Activated T-helper 17 cell treated with anti-CD3 and anti-CD28 coated beads, Interleukin-2, amount 50 U/mL, for 72 hours (primary cell): ENCODE measurements at places on chromosomes 7 and 10.

DNA sequence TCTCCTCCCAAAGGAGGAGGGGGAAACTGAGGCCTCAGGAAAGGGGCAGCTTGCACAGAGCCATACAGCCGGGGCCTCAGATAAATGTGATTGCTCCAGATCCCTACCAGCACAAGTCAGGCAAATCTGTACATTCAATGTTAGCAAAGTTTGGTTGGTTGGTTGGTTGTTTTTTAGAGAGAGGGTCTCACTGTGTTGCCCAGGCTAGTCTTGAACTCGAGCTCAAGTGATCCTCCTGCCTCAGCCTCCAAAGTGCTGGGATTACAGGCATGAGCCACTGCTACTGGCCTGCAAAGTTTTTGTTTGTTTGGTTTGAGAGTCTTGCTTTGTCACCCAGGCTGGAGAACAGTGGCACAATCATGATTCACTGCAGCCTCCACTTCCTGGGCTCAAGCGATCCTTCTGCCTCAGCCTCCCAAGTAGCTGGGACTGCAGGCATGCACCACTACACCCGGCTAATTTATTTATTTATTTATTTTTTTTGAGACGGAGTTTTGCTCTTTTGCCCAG, 30.0 kb upstream of the TNRC18 start:
- no peak for ATAC-seq

- no peak for ATAC-seq
Observed at GRCh38 chr7:30994206-30995100, 30.7 kb downstream of the GHRHR start.

DNA sequence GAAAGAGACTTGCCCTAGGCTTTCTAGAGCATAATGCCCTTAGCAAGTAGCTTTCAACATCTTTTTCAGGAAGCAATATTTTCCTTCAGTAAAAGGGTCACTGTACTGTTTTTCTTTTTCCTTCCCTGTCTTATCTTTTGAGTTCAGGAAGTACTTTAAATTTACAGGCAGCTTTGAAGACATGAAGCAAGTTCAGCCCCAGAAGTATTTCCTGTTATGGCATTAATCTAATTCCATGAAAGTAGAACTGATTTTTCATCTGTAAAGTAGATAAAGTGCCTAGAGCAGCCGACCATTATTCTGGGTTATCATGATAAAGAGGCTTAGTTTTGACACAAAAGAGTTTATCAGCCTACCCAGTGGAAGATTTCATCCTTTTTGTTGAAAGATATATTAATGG, 288.2 kb downstream of the ADK start:
- ATAC-seq: no peak

GRCh38 chr10:114565066-114565465, 93.0 kb downstream of the ABLIM1 start:
- no peak for ATAC-seq

GRCh38 chr7:104552102-104552501, 223.7 kb downstream of the LHFPL3 start:
- no peak for ATAC-seq

DNA sequence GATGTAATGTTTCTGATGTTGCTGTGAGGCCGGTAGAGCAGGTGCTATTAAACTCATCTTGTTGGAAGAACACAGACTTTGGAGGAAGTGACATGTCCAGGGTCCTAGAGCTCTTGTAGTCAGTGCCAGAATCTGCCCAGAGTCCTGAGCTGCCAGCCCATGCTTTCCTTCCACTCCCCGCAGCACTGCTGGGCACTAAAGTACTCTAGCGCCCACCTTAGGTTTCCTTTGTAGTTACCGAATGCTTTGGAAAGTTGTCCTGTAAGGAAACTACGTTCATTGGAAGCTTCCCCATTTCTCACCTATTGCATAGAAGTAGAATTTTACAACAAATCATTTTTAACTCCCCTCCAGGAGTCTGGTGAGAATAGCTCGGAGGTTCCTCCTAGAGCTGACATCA, 11.0 kb downstream of the ZNF862 start:
- ATAC-seq: no peak

- no peak for ATAC-seq
Observed at GRCh38 chr10:94143261-94143660, 149.5 kb downstream of the PLCE1 start.

GRCh38 chr7:71171476-71171875, 39.5 kb downstream of the GALNT17 start:
- no peak for ATAC-seq

- ATAC-seq: no peak
Observed at GRCh38 chr10:82190432-82191260, 315.7 kb downstream of the NRG3 start.

DNA sequence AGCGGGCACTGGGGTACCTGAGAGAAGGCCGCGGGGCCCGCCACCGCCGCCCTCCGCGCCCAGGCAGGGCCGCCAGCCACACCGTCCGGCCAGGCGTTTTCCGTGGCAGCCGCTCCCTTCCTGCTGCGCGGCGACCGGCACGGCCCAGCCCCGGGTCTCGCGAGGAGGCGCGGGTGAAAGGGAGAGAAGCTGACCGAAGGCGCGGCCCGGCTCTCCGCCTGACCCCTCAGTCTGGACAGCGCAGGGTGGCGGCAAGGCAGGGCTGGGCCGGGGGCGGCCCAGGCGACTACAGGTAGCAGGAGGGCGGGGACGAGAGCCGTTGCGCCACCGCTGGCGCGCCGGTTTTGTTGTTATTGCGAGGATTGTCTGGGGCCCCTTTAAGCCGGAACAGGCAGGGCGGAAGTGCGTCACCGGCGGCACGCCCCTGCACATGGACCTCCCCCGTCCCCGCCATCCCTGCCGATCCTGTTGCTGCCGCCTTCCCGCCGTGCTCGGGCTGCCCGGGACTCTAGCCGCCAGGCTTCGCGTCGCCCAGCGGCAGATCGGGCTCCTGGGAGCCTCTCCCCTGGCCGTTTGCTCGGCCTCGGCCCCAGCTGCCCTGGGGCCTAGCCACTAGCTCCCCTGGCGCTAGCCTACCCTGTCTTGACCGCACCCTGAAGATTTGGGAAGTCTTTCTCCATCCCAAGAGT, at the start of gene HERPUD2:
Gene HERPUD2 (minus strand): TSS at position 352 of the 689 bp plus-strand sequence. CDS start 805 bp downstream, outside the sequence.
- ATAC-seq: peak; percentile 85

DNA sequence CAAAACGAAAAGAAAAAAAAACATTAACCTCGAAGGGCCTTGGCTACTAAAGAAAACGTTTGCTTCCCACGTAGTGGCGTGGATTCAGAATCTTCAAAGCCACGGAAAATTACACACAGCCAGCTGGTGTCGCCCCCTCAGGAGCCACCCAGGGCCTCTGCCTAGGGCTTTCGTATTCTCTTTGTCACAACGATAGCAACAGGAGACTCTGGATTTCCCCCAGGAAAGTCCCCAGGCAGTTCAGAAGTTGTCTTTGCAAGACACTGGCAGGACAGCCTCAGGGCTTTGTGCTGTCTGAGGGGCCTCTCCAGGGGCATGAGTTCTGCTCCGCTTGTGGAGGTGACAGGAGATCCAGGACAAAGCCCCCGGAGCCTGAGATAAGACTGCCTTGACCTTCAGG, 150.2 kb upstream of the INSYN2A start:
- peak; percentile 61 for ATAC-seq

- ATAC-seq: no peak
Observed at GRCh38 chr10:113980408-113981087, 63.1 kb upstream of the ADRB1 start.

- ATAC-seq: peak; percentile 37
Observed at GRCh38 chr7:95246831-95247370, 77.4 kb downstream of the PON1 start.

GRCh38 chr10:72610466-72610865, 15.4 kb downstream of the MICU1 start:
- no peak for ATAC-seq

GRCh38 chr10:72764151-72764550, 72.2 kb downstream of the MCU start:
- no peak for ATAC-seq

- no peak for ATAC-seq
Observed at GRCh38 chr10:128957221-128957620, 509.8 kb upstream of the MGMT start.
